ENCODE measurements at places on chromosomes 12 and 14. TPM values are rescaled to one million over a fixed set of nuclear protein-coding genes. Genes with fewer than 3 reads are reported as not detected.

The SMCO3 gene
- not detected for total RNA-seq

The SMIM41 gene
- not detected for total RNA-seq

The GPR137C gene
- 9.3 TPM for total RNA-seq

The RTL1 gene
- total RNA-seq, result 0.15 TPM

The CIROP gene
- 0.06 TPM for total RNA-seq

The CCDC197 gene
- not detected for total RNA-seq

The INHBE gene
- total RNA-seq, result not detected

The SCNN1A gene
- 1.2 TPM for total RNA-seq

GRCh38 chr12:62640910-62641448 is 174.4 kb downstream of the MON2 start:
- H3K4me3 ChIP-seq, result no peak overlapping the region
- no peak for DNase-seq
- no peaks in the 10 kb centered on the region for H3K27me3 ChIP-seq
- H3K27ac ChIP-seq, result no peak overlapping the region

DNA sequence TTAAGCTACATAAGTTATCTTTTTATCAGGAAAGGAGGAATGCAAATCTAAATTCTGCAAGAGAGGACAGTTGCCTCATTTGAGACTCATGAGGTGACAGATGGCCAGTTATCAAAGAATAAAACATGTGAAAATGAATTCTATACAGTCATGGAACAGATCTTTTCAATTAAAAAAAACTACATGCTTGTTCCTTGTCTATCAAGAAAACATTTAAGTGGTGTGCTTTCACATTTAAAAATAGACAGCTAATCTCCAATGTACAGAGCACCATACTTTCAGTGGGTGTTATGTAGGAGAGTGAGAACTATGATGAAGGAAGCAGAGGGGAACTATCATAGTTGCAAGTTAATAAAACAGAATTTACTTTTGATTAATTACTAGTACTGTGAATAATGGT is 76.7 kb upstream of the TTC7B start:
- H3K27me3 ChIP-seq, result no peaks in the 10 kb centered on the region
- H3K4me1 ChIP-seq, result no peaks in the 10 kb centered on the region
- no peak overlapping the region for H3K27ac ChIP-seq
- H3K4me3 ChIP-seq, result no peak overlapping the region
- DNase-seq, result no peak

DNA sequence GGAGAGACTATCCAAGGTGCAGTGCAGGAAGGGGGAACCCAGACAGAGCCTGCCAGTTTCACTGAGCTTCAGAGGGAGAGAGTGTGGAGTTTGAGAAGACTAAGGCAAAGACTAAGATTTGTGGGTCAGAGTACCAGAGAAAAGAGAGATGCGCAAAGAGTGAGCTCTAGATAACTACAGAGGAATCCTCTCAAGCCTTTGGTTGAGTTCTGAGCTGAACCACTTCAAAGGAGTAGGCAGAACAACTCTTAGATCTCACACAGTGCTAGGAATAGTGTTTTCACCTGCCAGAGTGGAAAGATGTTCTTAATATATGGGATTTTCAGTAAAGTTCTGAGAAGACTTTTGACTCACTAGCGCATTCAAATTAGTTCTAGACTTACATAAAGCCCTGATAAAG is 10.7 kb upstream of the M6PR start:
- DNase-seq, result no peak
- H3K36me3 ChIP-seq, result no peaks in the 10 kb centered on the region

DNA sequence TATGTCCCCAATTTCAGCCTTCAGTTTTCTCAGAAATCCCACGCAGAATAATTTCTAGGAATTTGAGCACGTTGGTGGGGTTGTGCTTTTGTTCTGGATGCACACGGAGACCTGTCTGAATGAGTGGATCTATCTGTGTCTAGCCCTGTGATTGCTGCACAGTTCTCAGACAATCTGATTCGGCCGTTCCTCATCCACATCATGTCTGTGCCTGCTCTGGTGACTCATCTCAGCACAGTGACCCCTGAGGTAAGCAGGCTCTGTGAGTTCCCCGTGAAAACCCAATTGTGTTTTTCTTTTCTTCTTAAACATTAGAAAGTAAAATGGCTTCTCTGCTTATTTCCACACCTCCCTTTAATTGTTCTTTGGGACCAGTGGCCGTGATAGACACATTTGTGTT is 20.2 kb downstream of the UBE3B start:
- no peak for DNase-seq
- H3K36me3 ChIP-seq, result no peaks in the 10 kb centered on the region
- H3K4me3 ChIP-seq, result no peak overlapping the region

DNA sequence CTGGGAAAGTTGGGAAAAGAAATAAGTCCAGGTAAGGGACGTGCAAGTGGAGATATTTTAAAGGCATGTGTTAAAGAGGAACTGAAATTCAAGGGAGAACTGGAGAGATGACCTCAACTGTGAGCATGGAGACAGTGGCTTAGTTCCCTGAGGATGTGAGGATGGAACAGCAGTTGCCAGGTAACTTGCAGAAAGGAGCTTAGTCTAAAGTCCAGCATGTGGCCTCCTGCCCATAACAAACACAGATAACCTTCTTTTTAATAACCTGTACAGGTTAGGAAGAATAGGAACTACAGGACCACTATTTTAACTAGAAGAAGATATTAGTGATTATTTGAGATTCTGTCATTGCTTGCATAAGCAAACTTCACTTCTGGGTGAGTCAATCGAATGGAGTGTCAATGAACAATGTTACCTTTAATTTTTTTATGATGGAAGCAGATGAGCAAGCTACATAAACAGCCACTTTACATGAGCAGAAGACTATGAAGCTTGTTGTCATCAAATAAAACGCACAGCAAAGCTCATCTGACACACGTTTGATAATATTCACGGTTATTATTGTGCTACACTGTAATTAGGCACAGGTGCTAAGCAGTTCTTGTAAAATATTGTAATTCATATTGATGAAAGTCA is 291.7 kb upstream of the DDHD1 start:
- H3K4me3 ChIP-seq, result no peak overlapping the region
- no peaks in the 10 kb centered on the region for H3K27me3 ChIP-seq
- no peak overlapping the region for H3K27ac ChIP-seq
- H3K4me1 ChIP-seq, result no peaks in the 10 kb centered on the region

- no peak overlapping the region for H3K27ac ChIP-seq
- H3K36me3 ChIP-seq, result no peaks in the 10 kb centered on the region
- H3K4me3 ChIP-seq, result no peak overlapping the region
- no peaks in the 10 kb centered on the region for H3K27me3 ChIP-seq
Observed at GRCh38 chr12:3615862-3616261, 124.9 kb downstream of the PRMT8 start.

- no peak overlapping the region for H3K4me3 ChIP-seq
- no peaks in the 10 kb centered on the region for H3K36me3 ChIP-seq
- H3K27me3 ChIP-seq, result no peaks in the 10 kb centered on the region
- no peak for DNase-seq
Observed at GRCh38 chr14:95295600-95296376, 23.9 kb downstream of the CLMN start.

- no peaks in the 10 kb centered on the region for H3K36me3 ChIP-seq
- H3K27ac ChIP-seq, result no peak overlapping the region
- DNase-seq, result no peak
Observed at GRCh38 chr12:29733060-29733459, 50.7 kb downstream of the TMTC1 start.

GRCh38 chr12:10395390-10395998 is 5.7 kb upstream of the KLRK1 start:
- no peaks in the 10 kb centered on the region for H3K27me3 ChIP-seq
- no peaks in the 10 kb centered on the region for H3K36me3 ChIP-seq
- H3K4me3 ChIP-seq, result no peak overlapping the region

GRCh38 chr14:94407906-94408305 is 19.5 kb upstream of the SERPINA1 start:
- H3K4me1 ChIP-seq, result no peaks in the 10 kb centered on the region
- no peak overlapping the region for H3K27ac ChIP-seq
- no peak for DNase-seq
- H3K36me3 ChIP-seq, result no peaks in the 10 kb centered on the region

GRCh38 chr12:116978791-116979508 is 68.2 kb downstream of the FBXW8 start:
- H3K27ac ChIP-seq, result no peak overlapping the region
- DNase-seq, result no peak
- no peaks in the 10 kb centered on the region for H3K27me3 ChIP-seq
- H3K4me3 ChIP-seq, result no peak overlapping the region
- H3K36me3 ChIP-seq, result no peaks in the 10 kb centered on the region

GRCh38 chr12:53214687-53215455 is 7.8 kb upstream of the ITGB7 start:
- H3K4me1 ChIP-seq, result peaks cover 35% of the 10 kb centered on the region
- peaks cover 14% of the 10 kb centered on the region for H3K27me3 ChIP-seq
- no peak overlapping the region for H3K4me3 ChIP-seq
- no peaks in the 10 kb centered on the region for H3K36me3 ChIP-seq
- no peak for DNase-seq

DNA sequence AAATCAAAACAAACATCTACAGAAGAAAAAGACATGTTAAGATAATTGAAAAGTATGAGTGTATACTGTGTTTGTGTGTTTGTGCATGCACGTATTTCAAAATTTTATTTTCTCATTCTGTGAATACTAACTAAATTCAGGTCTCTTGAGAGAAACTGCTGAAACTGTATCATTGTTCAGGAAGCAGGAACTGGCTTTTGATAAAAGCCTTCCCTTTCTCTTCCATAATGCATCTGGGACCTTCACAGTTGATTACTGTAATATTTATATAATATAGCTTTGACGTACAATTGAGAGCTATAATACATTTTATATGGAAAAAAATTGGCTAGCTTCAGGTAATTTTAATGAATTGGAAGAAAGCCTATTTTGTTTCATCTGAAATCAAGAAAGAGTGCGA is 993.5 kb downstream of the SLC6A15 start:
- DNase-seq, result no peak
- no peaks in the 10 kb centered on the region for H3K4me1 ChIP-seq
- no peaks in the 10 kb centered on the region for H3K27me3 ChIP-seq
- no peaks in the 10 kb centered on the region for H3K36me3 ChIP-seq

- peak; percentile 10 for DNase-seq
- no peak overlapping the region for H3K27ac ChIP-seq
- no peaks in the 10 kb centered on the region for H3K27me3 ChIP-seq
- H3K4me1 ChIP-seq, result peaks cover 14% of the 10 kb centered on the region
Observed at GRCh38 chr12:68557011-68557730, 53.5 kb upstream of the RAP1B start.

DNA sequence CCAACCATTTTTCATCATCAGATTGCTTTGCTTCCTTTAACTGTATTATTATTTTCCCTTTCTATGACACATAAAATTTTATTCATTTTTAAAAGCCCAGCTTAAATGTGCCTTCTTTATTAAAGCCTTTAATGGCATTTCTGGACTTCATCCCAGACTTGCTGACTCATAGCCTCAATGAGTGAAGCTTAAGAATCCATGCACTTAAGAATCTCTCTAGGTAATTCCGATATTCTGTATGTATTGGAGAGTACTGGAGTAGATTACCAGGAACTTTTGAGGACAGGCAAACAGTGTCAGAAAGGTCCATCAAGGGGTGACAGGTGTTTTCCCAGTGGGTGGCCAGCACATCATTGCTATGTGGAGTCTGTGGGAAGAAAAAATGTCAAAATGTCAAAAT is 107.9 kb downstream of the PTPRQ start:
- H3K27ac ChIP-seq, result no peak overlapping the region
- no peaks in the 10 kb centered on the region for H3K36me3 ChIP-seq
- DNase-seq, result no peak
- no peaks in the 10 kb centered on the region for H3K4me1 ChIP-seq
- no peaks in the 10 kb centered on the region for H3K27me3 ChIP-seq

GRCh38 chr12:11859705-11860425 is 210.4 kb downstream of the ETV6 start:
- no peak for DNase-seq
- no peak overlapping the region for H3K27ac ChIP-seq
- no peaks in the 10 kb centered on the region for H3K36me3 ChIP-seq

DNA sequence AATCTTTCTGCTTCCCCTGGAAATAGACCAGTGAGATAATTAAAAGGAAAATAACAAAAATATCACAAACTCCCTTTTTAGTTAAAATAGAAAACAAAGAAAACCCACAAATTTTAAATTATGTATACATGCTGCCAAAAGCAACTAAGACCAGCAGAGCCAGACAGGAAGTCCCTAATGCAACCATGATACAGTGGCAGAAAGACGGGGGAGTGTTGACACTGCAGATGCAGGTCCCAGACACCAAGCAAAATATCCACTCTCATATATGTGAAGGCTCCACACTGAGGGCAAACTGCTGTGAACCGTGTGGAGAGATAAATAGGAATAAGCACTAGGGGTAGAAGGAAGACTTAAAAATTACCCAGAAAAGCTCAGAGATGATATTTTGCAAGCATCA is 401.0 kb downstream of the BTG1 start:
- no peaks in the 10 kb centered on the region for H3K36me3 ChIP-seq
- no peaks in the 10 kb centered on the region for H3K27me3 ChIP-seq
- no peak overlapping the region for H3K4me3 ChIP-seq
- H3K4me1 ChIP-seq, result peaks cover 12% of the 10 kb centered on the region

- no peak overlapping the region for H3K4me3 ChIP-seq
- no peak for DNase-seq
Observed at GRCh38 chr12:4301932-4302501, 19.0 kb upstream of the TIGAR start.

- no peak overlapping the region for H3K4me3 ChIP-seq
- DNase-seq, result no peak
- no peaks in the 10 kb centered on the region for H3K4me1 ChIP-seq
- no peaks in the 10 kb centered on the region for H3K27me3 ChIP-seq
- no peaks in the 10 kb centered on the region for H3K36me3 ChIP-seq
- no peak overlapping the region for H3K27ac ChIP-seq
Observed at GRCh38 chr12:40117818-40118217, 11.9 kb upstream of the SLC2A13 start.

- peak; percentile 48 for DNase-seq
- H3K4me1 ChIP-seq, result peaks cover under 1% of the 10 kb centered on the region
- no peak overlapping the region for H3K4me3 ChIP-seq
- H3K36me3 ChIP-seq, result no peaks in the 10 kb centered on the region
Observed at GRCh38 chr12:47767216-47767724, 5.8 kb upstream of the SLC48A1 start.

DNA sequence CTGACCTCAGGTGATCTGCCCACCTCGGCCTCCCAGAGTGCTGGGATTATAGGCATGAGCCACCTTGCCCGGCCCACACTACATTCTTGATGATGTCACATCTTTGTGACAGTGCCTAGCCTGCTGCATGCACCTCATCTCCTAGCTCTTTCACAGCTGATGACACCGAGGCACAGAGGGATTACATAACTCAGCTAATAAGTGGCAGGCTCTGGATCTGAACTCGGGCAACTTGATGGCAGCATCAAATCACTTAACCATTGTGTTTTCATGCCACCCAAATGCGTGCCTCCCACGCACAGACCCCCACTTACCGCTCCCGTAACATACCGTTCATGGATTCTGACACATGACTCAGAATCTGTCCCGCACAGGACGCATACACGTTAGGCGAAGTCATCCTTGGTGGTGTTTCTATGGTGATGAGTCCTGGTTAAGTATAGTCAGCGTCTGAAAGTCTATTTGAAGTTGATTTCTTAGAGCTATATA is 7.4 kb downstream of the TMEM120B start:
- H3K4me3 ChIP-seq, result no peak overlapping the region
- H3K27me3 ChIP-seq, result no peaks in the 10 kb centered on the region
- H3K27ac ChIP-seq, result no peak overlapping the region
- DNase-seq, result no peak
- H3K4me1 ChIP-seq, result peaks cover 4% of the 10 kb centered on the region

- no peaks in the 10 kb centered on the region for H3K36me3 ChIP-seq
- no peaks in the 10 kb centered on the region for H3K27me3 ChIP-seq
- H3K4me3 ChIP-seq, result no peak overlapping the region
- peaks cover 16% of the 10 kb centered on the region for H3K4me1 ChIP-seq
- no peak for DNase-seq
Observed at GRCh38 chr12:22238211-22238610, 96.3 kb downstream of the ST8SIA1 start.

GRCh38 chr14:98949051-98949450 is 322.9 kb downstream of the BCL11B start:
- no peak for DNase-seq
- no peak overlapping the region for H3K4me3 ChIP-seq
- no peaks in the 10 kb centered on the region for H3K27me3 ChIP-seq
- H3K27ac ChIP-seq, result no peak overlapping the region
